ENCODE measurements at places on chromosomes 13 and 19. TPM values are rescaled to one million over a fixed set of nuclear protein-coding genes. Genes with fewer than 3 reads are reported as not detected.

GRCh38 chr13:94251831-94252608, 227.5 kb downstream of the DCT start:
- DNase-seq: no peak

CGB2 gene
- not detected for total RNA-seq

DNA sequence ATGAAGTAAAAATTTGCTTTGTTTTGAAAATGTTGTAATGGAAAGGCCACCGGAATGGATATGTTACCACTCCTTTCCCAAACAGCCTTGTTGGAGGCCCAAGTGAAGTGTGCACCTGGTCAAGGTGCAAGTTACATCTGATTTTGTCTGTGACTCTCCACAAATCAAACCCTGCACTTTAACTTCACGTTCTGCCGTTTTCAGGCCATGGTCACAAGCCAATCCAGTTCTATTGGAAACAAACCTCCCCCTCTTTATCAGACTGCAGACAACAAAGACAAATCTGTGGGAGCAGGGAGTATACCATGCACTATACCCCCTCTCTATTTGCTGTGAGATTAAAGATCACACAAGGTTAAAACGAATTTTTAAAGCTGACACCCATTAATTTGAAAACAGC, 155.6 kb upstream of the RFC3 start:
- no peak for DNase-seq

DNA sequence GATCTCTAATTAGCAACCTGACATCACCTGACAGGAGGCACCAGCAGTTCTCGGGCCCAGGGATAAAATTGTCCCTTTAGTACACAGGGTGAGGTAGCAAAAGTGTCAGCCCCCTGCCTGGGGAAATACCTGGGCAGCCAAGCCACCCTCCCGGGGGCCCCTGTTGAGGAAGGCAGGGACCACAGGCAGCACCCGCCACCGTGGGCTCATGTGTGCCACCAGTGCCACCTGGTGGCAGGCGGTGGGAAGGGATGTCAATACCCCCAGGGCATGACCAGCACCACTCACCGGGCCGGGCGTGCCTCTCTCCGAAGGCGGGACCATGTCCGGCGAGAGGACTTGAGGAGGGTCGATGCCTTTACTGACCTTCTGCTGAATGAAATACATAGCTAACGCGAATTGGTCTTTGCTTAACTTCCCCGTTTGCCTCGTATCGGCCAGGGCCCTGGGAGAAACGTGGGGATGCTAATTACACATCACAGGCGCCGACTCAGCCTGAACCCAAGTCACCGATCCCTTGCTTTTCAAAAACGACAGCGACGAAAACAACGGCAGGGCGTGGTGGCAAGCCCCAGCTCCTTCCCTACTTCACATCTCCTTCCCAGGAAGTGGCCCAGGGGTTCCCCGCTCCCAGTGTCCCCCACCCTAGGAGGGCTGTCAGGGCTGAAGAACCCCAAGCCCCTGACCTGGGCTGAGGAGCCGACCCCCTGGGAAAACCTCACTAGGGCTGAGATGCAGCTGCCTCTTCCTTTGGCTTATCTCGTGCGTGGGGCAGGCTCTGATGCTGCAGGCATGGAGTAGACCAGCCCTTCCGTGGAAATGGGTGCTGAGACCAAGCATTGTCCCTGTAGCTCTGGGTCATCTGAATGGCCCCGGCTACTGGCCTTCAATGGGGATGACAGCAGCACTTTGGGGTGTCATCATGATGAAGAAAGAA, 53.8 kb downstream of the EPS15L1 start:
- no peak for DNase-seq

DNA sequence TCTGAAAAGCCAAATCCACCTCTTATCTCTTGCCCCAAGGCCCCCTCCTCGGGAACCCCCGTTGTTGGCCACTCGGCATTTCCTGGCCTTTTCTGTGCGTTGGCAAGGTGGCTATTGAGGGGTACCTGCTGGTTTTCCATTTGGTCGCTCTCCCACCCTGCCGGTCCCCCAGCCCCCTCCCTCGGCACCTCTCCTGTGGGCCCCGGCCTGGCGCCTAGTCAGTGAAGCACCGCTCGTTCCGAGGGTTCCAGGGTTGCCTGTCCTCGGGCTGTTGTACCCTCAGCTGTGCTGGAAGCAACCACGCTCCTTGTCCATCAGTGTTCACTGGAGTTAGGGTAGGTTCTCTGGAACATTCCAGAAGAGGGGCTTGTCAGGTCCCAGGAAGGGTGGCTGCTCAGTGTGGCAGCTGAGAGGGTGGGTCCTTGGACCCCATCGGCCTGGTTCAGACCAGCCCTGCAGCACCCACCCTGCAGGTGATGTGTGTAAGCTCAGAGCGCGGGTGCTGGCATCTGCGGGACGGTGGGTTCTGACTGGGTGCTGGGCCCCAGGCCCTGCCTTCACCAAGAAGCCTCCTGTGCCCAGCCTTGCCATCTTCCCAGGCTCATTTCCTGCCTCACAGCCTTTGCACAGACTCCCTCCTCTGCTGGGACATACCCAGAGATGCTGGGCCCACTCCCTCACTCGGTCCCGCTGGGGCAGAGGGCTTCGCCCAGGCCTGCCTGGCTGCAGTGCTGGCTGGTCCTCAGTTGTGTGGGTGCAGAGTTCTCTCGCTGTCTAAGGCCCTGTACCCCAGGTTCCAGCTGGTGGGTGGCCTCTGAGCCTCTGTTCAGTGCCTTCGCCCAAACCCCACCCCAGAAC, 21.3 kb downstream of the NKPD1 start:
- DNase-seq: no peak

DNA sequence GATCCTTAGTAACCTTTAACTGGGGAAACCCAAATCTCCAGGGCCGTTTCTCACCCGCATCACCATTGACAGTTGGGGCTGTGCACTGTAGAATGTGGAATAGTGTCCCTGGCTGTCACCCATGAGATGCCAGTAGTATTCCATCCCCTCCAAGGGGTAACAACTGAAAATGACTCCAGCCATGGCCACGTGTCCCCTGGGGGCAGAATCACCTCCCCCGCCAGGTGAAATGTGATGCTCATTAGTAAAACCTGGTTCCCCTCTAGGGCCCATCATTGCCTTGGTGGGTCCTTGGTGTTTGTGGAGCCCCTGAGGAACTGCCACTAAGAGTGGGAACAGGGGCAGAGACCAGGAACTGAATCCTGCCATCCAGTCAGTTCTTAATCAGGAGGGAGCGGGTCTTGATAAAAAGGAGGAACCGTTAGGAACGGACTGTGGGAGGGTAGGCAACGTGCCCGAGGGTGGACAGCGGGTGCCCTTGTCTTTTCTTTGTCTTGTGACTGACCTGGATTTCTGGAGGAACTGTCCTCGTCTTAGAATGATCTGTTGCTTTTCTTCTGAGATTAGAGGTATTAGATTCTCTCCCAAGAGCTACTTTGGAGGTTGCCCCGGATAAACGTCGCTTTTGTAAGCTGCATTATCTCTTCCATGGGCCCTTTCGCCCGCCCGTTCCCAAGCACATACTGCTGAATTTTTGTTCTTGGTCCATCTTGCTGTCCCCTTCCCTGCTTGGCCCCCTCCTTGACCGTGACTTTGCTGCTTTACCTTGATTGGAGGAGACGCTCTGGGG, 3.5 kb downstream of the MYO9B start:
- no peak for DNase-seq

CYP2S1 gene
- 2.2 TPM for total RNA-seq

DNA sequence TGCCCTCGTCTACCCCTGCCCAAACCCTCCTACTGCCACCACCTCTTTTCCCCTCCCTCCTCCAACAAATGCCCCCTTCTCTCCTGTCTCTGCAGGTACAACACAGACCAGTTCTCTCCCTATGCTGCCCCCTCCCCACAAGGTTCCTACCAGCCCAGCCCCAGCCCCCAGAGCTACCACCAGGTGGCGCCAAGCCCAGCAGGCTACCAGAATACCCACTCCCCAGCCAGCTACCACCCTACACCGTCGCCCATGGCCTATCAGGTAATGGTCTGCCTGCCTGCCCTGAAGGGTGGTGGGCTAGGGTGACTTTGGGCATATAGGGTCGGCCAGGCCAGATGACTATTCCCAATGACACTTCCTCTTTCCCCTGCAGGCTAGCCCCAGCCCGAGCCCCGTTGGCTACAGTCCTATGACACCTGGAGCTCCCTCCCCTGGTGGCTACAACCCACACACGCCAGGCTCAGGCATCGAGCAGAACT, 6.5 kb upstream of the TIMM50 start:
- no peak for DNase-seq

DNA sequence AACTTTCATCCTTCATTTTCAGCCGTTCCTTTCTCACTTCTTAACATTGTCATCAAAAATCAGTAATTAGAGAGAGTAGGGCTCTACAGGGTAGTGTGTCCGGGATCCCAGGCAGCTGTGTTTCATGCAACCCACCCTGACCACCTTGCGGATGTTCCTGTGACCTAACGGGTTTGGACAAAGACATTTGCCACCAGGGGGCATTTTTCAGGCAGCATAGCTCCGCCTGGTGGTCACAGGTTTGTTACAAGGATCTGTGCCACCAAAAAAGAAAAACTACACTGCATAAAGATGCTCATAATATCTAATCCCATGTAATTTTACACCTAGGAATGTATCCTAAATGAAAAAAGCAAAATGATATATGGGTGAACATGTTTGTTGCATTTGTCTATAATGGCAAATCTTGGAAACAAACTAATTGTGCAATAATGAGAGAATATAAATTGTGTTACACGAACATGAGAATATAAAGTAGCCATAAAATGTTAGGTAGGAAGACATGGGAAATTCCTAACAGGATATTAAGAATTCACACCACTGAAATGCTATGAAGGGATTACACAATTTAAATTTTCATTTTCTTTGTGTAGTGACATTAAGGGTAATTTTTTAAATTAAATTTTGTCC, 123.0 kb downstream of the SLC7A1 start:
- DNase-seq: no peak

DNA sequence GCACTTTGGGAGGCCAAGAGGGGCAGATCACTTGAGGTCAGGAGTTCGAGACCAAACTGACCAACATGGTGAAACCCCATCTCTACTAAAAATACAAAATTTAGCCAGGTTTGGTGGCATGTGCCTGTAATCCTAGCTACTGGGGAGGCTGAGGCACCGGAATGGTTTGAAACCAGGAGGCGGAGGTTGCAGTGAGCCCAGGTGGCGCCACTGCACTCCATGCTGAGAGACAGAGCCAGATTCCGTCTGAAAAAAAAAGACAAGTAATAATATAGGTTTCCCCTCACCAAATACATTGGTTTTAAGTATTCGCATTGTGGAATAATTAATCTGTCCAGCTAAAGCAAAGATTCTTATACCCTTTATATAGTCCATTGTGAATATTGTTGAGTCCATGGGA, 1544.6 kb downstream of the OLFM4 start:
- DNase-seq: no peak

CDC42EP5 gene
- 38.1 TPM for total RNA-seq

- DNase-seq: no peak
Measured at GRCh38 chr19:3573162-3573857, 566 bp downstream of the HMG20B start.

GRCh38 chr13:27541386-27541785, 78.9 kb downstream of the LNX2 start:
- no peak for DNase-seq

GRCh38 chr19:37594982-37595382, 306 bp downstream of the ZNF540 start:
- peak; percentile 90 for DNase-seq

N4BP2L1 gene
- total RNA-seq: 10.1 TPM

IGFL2 gene
- total RNA-seq: not detected

URAD gene
- 1.7 TPM for total RNA-seq

GRCh38 chr19:56159009-56159559, 16.7 kb upstream of the GALP start:
- no peak for DNase-seq

FFAR3 gene
- total RNA-seq: 1.4 TPM

DNA sequence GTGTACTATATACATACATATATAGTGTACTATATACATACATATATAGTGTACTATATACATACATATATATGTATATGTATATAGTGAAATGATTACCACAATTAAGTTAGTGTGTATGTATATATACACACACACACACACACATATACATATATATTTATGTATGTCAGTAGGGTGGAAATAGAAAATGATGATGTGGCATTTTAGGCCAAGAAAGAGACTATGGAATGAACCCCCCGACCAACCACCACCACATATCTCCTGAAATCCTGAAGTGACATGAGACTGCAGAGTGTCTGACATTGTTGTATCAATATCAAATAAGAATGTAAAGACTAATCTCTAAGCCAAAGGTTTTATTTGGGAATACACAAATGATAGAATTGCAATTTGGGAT, 107.6 kb downstream of the RFC3 start:
- no peak for DNase-seq

DNA sequence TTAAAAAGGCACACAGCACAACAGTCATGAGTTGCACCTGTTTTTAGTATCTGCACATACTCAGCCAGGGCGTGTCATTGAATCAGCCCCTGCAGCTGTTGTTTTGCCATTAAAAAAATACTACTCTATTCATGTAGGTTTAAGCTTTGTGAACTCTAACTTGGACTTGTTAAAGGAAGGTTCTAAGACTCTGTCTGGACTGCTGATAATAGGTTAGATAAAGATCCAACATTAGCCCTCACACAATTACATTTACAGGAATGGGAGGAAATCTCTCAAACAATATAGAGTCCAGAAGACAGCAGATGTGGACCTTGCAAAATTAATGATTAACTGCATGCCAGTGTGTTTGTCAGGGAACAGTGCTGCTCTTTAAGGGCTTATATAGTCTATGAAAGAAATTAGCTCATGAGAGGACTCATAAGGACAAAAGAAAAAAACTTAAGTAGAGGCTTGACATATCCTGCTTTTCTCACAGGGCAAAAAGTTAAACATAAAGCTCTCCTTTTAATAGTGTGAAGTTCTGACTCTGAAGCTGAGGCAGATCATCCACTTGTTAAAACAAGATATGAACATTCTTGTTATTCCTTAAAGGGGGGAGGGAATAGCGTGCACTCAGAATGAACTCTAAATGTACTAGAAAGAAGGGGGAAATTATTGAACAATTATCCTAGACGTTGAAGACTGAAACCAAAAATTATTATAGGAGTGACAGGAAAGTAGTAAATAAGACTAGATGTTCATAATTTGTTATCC, 243.6 kb downstream of the NDFIP2 start:
- no peak for DNase-seq
